ENCODE measurements at places on chromosomes 2 and 18.
A peak's percentile ranks its signal among the peaks of the same experiment; 100 is the strongest.

DNA sequence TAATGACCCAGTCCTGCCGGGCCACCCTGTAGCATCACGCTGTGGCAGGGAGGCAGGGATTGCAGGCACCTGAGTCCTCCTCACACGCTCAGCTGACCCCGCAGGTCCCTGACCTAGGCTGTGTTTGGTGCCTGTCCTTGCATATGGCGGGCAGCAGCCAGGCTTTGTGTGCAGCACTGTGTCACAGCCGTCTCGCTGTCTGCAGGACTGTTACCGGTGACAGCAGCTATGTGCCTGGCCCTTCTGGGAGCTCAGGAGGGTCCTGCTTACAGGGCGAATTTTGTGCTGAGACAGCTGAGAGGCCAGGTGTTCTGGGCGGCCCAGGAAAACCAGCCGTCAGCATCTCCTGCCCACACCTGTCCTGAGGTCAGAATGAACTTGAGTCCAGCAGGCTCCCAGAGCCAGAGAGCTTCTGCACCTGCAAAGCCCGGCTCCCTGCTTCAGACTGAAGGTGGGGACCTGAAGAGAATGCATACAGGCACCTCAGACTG lies 10.4 kb upstream of the ARID5A start:
- DNase-seq: no peak

DNA sequence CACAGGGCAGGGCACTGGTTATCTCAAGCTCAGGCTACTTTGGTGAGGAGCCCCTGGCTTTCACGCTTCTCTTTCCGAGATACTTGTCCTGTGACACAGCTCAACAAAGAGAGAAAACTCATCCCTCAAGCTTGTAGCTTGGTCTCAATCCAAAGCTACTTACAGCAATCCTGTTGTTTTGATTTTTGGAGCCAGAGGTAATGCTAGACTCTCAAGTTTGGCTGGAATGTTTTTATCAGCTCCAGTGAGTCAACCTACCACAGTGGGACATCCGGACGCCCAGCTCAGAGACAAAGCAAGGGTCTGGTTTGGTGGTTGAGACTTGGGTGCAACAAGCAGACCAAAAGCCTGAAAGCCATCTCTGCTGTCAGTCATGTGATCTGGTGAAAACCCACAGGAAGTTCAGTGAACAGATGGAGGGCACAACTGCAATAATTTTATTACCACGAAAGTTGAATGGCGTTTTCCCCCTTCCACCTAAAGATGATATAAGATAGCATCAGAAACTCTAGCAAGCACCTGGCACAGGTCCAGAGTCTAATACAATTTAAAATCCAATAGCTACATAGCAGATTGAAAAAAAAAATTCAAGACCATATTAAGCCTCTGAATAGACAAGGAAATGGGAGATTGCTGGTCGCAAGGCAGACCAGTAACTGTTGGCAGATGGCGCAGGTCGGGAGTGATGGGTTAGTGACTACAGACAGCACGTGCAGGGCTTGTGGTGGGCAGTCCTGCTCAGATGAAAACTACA lies 102.3 kb upstream of the SMAD7 start:
- peak; percentile 97 for DNase-seq

GRCh38 chr2:6887751-6888192 lies 10.2 kb downstream of the RSAD2 start:
- no peak for DNase-seq

GRCh38 chr2:101241158-101241557 lies 11.5 kb upstream of the CNOT11 start:
- DNase-seq: no peak

DNA sequence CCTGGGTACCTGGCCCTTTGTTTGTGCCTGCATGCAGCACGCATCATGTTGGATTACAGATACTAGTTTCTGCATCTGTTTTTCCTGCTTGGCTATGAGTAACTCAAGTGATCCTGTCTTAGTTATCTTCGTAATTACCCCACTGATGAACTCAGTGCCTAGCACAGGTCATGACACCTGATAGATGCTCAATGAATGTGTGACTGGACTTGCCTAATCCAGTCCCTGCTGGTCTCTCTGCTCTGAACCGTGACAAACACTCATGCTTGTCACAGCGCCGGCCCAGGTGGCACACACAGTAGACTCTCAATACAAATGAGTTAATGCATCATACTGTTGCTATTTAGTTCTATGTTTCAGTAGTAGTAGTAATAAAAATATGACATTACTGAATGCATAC lies 31.2 kb upstream of the NTSR2 start:
- DNase-seq: no peak

GRCh38 chr2:65232636-65233035 lies 5.0 kb downstream of the ACTR2 start:
- peak; percentile 90 for DNase-seq

- no peak for DNase-seq
These were observed 338.6 kb downstream of the DCC start for GRCh38 chr18:52678551-52678950.

DNA sequence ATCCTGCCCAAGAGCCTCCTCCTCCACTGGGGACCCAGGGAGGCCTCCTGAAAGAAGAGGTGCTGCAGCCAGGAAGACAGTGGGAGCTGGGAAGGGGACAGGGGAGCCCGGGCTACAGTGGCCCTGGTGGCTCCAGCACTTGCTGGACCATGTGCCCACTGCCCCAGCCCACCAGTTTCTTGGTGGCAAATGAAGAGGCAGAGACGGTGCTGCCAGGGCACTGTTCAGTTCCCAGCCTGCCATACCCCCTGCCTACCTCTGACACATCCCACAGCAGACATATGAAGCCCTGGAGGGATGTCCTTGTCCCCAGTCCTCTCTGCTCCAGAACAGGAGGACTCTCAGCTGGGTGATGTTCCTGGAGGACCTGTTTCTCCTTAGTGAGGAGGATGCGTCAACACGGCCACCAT lies 3.7 kb downstream of the RAMP1 start:
- DNase-seq: no peak

GRCh38 chr2:24382363-24383073 lies 22.2 kb upstream of the ITSN2 start:
- peak; percentile 64 for DNase-seq

GRCh38 chr2:65420712-65421431 lies 11.5 kb downstream of the SPRED2 start:
- peak; percentile 55 for DNase-seq

DNA sequence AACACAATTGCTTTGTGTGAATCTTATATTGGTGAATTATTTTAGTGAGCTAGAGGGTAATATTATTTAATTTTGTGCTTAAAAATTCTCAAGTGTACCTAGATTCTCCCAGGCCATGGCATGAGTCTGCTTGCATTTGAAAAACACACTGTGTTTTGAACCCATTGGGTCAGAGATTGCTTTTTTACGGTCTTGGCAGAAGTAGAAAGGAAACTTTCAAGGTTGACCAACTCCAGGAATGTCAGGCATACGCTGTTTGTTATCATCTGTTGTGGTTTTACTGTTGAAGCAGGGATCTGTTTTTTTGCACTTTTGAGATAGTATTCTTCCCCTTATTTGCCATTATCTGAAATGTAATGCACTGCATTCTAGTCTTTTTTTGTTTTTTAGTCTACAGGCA lies 377.4 kb downstream of the RPRM start:
- no peak for DNase-seq

GRCh38 chr2:129711816-129712675 lies 267.4 kb upstream of the RAB6C start:
- no peak for DNase-seq

GRCh38 chr2:214378455-214379103 lies 32.3 kb upstream of the VWC2L start:
- DNase-seq: no peak

- no peak for DNase-seq
These were observed 7.5 kb upstream of the RNF144A start for GRCh38 chr2:6909431-6910385.

DNA sequence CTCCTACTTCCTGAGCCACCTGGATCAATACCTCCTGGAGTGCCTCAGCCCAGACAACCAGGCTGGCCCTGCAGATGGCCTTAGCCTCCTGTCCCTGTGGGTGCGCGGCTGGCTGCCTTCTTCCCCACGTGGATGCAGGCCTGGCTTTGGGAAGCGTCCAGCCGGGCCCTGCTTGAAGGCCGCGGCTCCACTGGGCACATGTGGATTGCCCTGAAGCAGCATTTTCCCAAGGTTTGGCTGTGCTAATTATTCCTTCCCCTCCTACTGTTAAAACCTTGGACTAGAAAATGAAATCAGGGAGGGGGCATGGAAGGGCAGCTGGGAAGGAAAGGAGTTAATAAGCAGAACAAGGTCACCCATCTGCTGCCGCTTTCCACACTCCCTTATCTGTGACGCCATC lies 143.0 kb upstream of the GATA6 start:
- DNase-seq: no peak

DNA sequence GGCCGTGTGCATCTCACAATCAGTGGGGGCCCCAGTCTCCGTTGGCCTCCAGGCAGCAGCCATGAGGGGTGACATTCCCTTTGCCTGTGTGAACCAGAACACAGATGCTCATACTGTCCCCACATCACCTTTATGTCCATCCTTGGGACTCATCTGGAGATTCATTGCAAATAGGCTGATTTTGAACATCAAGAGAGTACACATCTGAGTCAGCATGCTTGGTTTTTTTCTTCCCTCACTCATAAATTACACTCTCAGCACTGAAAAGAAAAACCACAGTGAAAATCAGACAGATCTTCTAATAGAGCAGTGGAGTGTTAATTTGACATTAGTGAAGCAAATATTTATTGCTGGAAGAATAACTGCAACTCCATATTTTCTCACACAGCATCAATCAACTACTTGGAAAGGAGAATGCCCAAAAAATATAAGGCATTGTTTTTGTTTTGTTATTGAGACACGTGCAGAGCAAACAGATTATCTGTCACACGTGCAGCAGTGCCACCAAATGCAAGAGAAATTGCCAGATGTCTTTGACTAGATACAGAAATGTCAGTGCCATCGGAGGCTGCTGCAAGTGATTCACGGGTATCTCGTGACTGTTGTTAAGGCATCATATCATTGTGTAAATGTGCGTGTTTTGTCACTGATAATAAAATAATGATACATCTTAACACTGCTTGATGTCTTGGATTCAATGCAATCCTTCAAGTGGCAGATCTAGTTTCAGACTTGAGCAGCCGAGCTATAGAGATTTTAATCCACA lies 10.9 kb downstream of the APCDD1 start:
- DNase-seq: peak; percentile 71

DNA sequence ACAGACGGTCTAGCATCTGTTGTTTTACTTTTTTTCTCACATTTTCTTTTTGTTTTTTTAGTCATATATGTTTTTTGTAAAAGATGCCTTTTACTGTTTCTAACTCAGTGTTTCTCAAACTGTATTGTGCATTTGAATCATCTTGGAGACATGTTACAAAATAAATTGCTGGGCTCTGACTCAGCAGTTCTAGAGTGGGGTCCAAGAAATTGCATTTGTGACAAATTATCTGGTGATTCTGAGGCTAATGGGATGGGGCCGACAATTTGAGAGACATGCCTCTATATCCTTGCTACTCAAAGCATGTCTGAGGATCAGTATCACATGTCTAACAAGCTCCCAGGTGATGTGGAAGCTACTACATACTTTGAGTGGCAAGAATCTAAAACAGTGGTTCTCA lies 478.8 kb downstream of the PLCL1 start:
- DNase-seq: peak; percentile 65

DNA sequence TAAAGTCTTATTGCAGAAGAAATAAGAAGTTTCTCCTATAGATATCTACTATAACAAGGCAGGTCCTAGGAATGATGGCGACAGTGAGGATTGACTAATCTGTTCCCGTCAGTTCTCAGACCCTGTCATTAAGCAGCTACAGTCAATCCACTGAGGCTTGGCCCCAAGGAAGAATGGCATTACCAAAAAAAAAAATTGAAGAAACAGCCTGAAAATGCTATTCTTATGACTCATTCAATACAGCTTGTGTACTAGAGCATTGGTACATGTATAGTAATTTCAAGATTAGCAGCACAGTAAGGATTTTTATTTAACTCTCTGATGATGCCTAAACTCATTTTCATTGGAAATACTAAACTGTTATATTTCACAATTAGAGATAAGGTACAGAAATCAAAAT lies 1096.1 kb upstream of the NXPH2 start:
- DNase-seq: no peak

GRCh38 chr2:47037678-47038077 lies 117.4 kb downstream of the STPG4 start:
- no peak for DNase-seq

- DNase-seq: no peak
These were observed 302.7 kb downstream of the CYP26B1 start for GRCh38 chr2:71844967-71845366.

- peak; percentile 26 for DNase-seq
These were observed 129.2 kb downstream of the IKZF2 start for GRCh38 chr2:213021971-213022899.

DNA sequence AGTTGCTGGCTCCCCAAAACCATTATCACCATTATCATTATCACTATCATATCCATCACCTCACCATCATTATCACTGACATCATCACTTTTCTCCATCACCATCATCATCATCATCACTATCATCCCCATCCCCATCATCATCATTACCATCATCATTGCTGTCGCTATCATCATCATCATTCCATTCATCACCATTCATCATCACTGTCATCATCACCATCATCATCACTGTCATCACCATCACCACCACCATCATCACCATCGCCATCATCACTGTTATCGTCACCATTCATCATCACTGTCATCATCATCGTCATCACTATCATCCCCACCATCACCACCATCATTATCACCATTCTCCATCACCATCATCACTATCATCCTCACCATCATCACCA lies 9.0 kb downstream of the HPCAL1 start:
- DNase-seq: no peak

GRCh38 chr2:204436230-204436629 lies 109.0 kb upstream of the PARD3B start:
- DNase-seq: no peak

DNA sequence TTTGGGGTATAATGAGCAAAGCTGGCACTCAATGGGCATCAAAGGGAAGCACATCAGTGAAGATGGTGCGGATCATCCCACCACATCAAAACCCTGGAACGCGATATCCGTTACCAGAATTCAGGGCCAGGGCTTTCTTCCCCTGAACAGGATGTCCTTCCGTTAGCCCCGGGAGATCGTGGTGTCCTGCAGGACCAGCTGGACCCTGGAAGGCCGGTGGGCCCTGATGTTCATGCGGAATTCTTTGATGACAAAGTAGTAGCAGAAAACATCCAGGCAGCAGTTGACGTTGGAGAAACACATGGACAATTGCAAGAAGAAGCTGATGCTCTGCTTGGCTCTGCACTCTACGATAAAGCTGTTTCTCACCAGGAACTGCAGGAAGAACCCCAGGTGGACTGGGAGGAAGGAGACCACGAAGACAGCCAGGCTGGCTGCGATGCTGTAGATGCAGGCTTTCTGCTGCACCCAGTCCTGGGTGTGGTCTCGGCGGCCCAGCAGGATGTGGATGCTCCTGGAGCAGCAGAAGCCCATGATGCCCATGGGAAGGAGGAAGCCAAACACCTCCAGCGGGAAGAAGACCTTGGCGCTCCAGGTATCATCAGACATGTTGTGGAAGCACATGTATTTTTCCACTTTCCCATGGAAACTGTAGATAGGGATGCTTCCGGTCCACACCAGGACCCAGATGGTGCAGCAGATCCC lies 15.0 kb downstream of the GPR55 start:
- DNase-seq: no peak

GRCh38 chr2:172596776-172597175 lies 40.9 kb downstream of the PDK1 start:
- DNase-seq: no peak

Data from fibroblast of skin of abdomen (primary cell).